ENCODE measurements at places on chromosomes 2 and 18.

DNA sequence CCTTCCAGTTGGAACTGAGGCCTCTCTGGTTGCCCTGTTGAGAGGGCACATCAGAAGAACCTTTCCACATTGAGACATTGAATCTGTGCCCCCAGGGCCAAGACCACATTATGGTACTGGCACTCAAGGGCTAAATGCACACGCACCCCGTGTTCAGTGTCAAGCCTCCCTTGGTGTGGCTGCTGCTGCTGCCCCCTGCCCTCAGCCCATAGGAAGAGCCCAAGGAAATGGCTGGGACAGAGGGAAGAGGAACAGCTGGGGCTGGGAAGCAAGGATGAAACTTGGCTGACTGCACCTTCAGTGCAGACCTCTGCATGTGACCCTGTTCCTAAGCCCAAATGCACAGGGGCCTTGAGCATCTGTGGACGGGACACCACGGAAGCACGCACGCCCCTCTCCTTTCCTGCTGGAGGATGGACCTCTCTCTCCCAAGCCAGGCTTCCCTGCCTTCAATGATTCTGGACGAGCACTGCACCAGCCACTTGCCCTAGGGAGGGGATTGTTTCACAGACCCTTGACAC, 40.2 kb downstream of the NIFK start:
- no peak for DNase-seq

DNA sequence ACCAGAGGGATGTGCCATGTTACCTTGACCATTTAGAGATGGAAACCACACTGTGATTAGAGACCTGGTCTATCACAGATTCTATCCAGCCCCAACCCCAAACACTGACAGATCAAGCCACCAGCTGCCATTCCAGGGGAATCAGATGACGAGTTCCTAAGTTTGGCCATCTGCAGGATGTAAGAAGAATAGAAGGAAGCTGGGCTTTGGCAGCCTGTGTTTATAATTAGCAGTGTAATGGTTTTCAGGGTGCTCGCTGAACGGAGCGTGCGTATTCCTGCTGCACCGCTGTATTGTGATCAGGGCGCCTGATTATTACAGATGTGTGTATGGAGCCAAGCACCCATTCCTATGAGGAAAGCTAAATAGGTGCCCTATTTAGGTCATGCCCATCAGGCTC, 138.1 kb downstream of the LRRC30 start:
- DNase-seq: no peak

GRCh38 chr18:53887447-53887846, 337.0 kb downstream of the MBD2 start:
- DNase-seq: no peak

- no peak for DNase-seq
Observed at GRCh38 chr2:25420820-25421237, 79.1 kb upstream of the DNMT3A start.

GRCh38 chr2:36423172-36423571, 67.6 kb downstream of the CRIM1 start:
- no peak for DNase-seq

GRCh38 chr18:79801217-79801616, 3.5 kb downstream of the KCNG2 start:
- no peak for DNase-seq

- DNase-seq: no peak
Observed at GRCh38 chr2:138502255-138503086, 901 bp downstream of the SPOPL start.

DNA sequence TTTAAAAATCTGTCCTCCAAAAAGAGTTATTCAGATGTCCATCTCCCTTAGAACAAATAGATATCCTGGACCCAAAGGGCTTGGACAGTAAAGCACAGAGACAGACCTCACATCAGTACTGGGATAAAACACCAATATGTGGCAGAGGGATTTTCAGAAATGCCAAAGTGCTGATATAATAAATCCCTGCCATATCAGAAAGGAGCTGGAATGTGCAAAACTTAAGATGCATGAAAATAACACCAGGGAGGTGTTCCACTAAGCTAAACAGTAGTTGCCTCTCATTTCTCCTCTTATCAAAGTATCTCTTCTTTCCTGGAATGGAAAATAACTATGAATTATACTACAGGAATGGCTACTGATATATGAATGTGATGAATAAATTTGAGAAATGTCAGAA, 13.2 kb downstream of the USP40 start:
- no peak for DNase-seq

GRCh38 chr2:38129987-38130386, 54.0 kb upstream of the CYP1B1 start:
- no peak for DNase-seq

GRCh38 chr2:159266554-159266953, 19.9 kb downstream of the WDSUB1 start:
- DNase-seq: no peak

GRCh38 chr18:57644540-57644939, 22.9 kb upstream of the NARS1 start:
- no peak for DNase-seq

GRCh38 chr2:130258356-130258755, 60.1 kb upstream of the TUBA3E start:
- no peak for DNase-seq

GRCh38 chr2:221997100-221997499, 301.7 kb downstream of the PAX3 start:
- no peak for DNase-seq

- DNase-seq: peak; percentile 73
Observed at GRCh38 chr2:182866461-182867406, at the start of gene FRZB. Gene FRZB, minus strand, starts transcription at chr2:182866637. Its CDS starts 85 bp downstream, at chr2:182866552.

DNA sequence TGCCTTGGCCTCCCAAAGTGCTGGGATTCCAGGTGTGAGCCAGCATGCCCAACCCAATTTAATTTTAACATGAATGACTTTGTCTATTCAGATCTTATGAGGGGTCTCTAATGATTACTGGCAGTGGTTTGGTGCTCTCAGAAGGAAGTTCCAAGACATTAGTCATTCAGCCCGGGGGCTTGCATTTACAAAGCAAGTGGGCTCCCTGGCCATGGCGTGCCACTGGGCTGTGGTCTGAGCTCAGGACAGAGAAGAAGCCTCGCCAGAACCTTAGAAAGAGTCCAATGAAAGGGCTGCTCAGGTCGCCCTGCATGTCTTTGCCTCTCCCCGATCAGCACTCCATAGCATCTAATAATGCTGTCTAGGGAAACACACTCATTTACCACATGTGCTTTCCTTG, 182.6 kb upstream of the CHAC2 start:
- no peak for DNase-seq

GRCh38 chr2:212109792-212110680, 428.6 kb downstream of the ERBB4 start:
- DNase-seq: no peak

- no peak for DNase-seq
Observed at GRCh38 chr2:215755641-215756345, 257.6 kb downstream of the MREG start.

- no peak for DNase-seq
Observed at GRCh38 chr2:2577407-2577831, 246.3 kb upstream of the MYT1L start.

DNA sequence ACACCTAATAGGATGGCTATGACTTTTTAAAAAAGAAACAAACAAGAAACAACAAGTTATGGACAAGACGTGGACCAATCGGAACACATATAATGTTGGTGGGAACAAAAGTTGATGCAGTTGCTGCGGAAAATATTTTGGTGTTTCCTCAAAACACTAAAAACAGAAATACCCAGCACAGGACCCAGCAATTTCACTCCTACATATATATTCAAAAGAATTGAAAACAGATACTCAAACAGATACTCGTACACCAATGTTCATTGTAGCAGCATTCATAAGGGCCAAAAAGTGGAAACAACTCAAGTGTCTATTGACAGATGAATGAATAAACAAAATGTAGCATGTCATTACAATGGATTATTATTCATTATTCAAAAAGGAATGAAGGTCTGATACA, 12.1 kb downstream of the CCDC141 start:
- DNase-seq: no peak

DNA sequence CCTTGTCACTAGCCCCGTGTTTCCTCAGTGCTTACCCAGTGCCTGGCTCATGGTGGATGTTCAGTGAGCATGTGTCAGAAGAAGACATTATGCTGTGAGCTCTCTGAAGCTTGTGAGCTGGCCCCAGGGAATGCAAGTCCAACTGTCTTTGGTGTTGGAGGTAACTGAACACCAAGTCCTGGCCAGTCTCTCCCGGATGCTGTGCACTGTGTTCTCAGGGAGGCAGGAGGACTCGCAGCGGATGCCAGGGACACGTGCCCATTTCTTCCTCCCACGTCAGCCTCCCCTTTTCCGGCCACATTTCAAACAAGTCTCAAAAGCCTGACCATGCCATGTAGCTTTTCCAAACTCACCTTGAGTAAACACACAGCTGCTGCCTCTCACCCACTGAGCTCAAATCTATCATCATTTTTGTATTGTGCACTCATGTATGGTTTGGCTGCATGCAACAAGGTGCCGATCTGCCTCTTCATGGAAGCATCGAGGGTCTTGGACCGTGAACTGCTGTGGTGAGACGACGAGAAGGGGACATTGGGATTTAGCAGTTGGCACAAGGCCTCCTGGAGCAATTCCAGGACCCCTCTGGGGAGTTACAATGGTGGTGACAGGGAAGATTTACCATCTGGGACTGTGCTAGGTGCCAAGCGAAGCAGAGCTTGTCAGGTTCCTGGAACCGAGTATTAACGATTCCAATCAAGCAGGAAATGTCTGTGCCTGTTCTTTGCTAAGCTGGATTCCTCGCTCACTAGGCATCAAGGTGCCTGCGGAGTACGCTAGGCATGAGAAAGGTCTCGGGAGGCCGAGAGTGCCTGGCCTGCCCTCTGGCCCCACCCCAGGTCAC, 44.4 kb upstream of the MGAT4A start:
- no peak for DNase-seq

DNA sequence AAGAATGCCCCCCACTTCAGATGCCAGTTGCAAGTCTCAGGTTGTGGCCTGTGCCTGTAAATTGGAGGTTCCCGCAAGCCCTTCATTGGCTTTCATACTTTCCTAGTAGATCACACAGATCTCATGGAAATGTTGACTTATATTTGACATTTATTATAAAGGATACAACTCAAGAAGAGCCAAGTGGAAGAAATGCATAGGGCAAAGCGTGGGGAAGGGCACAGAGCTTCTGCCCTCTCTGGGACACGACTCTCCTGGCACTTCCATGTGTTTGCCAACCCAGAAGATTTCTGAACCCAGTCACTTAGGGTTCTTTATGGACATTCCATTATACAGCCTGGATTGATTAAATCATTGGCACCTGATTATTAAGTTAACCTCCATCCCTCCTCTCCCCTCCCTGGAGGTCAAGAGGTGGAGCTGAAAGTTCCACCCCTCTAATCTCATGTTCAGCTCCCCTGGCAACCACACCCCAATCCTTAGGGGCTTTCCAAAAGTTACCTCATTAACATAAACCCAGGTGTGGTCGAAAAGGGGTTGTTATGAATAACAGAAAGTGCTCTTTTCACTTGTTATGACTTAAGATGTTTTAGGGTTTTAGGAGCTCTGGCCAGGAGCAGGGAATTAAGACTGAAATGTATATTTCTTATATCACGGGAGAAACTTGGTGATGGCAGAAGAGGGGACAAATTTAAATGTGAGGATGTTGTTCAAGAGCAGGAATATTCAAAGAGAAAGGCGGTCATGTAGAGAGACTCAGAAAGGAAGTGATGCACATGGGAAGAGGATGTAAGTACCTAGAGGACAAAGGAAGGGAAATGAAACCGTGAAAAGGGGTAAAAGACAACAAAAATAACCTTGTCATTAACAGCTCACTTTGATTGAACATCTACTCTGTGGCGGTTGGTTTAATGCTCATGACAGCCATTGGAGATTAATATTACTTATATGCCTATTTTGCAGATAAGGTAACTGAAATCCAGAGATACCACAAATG, 31.8 kb downstream of the SP100 start:
- DNase-seq: no peak

- DNase-seq: no peak
Observed at GRCh38 chr2:12803607-12804006, 86.9 kb downstream of the TRIB2 start.

DNA sequence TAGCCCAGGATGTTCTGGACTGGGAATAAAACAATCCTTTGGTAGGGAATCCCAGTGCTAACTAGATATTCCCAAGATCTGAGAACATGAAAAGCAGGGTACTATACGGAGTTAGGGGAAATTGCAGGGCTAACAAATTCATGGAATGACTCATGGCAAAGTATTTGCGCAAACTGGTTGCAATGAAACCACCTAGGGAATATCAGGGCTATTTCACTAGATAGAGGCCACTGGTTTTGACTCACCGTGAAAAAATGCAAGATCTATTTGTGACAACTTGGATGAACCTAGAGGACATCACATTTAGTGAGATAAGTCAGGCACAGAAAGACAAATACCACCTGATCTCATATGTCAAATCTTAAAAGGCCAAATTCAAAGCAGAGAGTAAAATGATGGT, 233.3 kb downstream of the MBD2 start:
- DNase-seq: peak; percentile 5

- DNase-seq: no peak
Observed at GRCh38 chr18:68376926-68377325, 338.0 kb downstream of the TMX3 start.

- no peak for DNase-seq
Observed at GRCh38 chr2:23940718-23941620, 706 bp downstream of the UBXN2A start.

DNA sequence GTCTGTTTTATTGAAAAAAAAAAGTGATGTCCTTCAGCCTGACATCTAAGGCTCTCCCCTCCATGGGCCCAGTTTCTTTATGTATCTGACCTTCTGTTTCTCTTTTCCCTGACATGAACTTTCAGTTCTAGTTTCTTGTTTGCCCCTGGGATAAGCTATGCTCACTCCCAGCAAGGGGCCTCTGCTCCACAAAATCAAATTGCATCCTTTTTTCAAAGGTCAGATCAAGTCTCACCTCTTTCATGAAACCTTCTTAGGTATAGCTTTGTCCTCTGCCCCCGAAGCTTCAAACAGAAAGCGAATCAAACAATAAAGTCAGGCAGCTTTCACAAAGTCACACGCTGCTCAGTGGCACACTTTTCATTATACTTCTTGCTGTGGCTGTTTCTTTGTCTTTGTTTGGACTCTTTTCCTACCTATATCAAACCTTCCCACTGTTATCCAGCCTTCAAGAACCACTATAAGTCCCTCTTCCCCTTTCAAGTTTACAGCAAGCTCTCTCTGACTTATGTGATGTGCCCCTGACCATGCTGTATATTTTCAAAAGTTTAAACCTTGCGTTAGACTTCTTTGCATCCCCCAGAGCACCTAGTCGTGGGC, 23.3 kb downstream of the MAP3K19 start:
- DNase-seq: no peak

GRCh38 chr2:29322011-29322410, 206.8 kb downstream of the CLIP4 start:
- DNase-seq: no peak

DNA sequence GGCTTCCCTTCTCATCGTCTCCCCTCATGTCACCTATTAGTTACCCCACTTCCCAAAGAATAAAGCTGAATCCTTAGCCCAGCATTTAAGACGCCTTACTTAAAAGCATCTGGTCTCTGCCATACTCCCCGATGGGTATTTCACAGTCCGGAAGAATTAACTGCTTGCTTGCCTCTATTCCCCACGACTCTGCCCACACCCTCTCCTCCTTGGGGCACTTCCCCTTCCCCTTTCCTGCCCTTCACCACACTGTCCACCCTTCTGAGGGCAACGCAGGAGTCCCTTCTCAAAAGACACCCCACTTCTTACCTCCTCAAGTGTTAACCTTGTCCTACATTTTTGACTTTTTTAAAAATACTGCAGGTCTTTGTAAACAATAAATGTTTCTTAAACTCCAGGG, 60.1 kb upstream of the RMP24 start:
- DNase-seq: no peak

GRCh38 chr2:59462422-59463197, 1090.8 kb downstream of the BCL11A start:
- DNase-seq: no peak

- DNase-seq: no peak
Observed at GRCh38 chr2:57386305-57386704, 660.3 kb upstream of the VRK2 start.

Data from brain pericyte (primary cell).